ENCODE measurements at places on chromosomes 5 and 9.
A peak's percentile ranks its signal among the peaks of the same experiment; 100 is the strongest.

DNA sequence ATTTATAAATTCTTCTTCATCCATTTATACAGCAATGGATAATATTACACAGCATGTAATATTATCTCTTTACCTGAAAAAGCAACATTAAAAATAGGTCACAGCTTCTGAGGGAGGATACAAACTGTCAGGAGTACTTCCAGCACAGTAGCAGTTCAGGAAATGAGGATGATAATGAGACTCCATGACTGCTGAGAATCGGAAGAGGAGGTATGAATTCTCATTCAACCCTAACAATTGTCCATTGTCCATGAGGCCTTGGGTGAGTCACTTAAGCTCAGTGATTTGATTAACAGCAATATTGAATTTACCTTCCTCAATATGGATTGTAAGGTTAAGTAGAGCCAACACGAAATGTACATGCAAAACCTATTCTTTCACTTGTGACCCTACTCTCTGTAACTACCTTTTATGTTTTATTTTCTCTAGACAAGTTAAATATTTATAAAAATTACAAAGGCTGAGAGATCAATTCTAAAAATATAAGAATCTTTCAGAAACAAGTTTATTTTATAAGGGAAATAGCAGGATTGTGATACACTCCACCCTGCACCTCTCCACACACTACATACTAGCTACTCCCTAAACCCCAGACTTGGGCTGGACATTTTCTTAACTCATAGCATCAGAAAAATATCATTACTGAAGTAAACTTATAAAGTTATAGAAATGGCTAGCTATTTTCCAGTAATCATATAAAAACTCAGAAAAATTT lies 159.1 kb upstream of the ACOT12 start:
- DNase-seq, result no peak

GRCh38 chr5:64690417-64691151 lies at the start of gene SHISAL2B:
Gene SHISAL2B (plus strand): TSS chr5:64690503. CDS start chr5:64690624, 121 bp downstream.
- peak; percentile 27 for DNase-seq

GRCh38 chr9:97511655-97512427 lies 10.4 kb downstream of the TMOD1 start:
- DNase-seq, result no peak

DNA sequence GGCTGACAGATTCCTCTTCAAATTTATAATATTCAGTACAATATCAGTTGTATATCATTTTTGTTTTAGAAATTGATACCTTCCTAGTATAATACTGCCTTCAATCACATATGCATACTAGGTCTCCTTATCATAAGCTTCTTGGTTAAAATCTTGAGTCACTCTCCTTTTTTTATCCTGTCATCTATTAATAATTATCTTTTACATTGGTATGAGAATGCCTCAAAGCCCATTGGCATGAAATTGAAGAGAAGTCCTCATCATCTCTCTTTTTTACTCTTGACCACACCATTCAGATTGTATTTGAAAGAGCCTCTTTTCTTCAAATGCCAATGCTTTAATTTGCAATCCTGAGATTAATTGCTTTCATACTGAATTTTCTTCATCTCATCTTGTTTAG lies 810.3 kb downstream of the BRINP1 start:
- no peak for DNase-seq

DNA sequence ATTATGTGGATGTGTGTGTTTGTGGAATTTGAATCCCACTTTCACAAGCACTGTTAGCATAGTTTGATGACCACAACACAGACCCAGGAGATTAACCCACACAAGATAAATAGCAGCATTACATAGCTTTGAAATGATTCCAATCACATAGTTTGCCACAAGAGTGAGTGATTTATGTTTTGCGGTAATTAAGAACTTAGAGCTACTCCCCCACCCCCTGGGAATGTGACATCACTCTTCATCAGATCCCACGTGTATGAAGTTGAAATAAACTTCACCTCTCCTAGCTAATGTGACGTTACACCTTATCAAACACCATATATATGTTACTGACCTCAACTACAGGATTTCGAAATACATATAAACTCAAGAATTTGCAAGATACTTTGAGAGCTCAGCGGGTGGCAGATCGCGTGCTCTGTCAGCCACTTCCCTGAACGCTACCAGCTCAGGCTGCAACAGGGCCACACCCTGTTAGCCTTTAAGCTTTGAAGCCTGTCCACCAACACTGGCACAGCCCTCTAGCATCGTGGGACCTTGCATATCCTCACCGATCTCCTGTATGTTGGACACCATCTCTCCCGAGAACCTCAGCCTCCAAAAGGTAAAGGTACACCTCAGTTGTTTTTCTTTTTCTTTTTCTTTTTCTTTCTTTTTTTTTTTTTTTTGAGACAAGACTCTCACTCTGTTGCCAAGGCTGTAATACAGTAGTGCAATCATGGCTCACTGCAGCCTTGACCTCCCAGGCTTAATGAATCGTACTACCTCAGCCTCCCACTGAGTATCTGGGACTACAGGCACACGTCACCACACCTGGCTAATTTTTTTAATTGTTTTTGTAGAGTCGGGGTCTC lies 1.7 kb upstream of the AGTPBP1 start:
- peak; percentile 80 for DNase-seq

DNA sequence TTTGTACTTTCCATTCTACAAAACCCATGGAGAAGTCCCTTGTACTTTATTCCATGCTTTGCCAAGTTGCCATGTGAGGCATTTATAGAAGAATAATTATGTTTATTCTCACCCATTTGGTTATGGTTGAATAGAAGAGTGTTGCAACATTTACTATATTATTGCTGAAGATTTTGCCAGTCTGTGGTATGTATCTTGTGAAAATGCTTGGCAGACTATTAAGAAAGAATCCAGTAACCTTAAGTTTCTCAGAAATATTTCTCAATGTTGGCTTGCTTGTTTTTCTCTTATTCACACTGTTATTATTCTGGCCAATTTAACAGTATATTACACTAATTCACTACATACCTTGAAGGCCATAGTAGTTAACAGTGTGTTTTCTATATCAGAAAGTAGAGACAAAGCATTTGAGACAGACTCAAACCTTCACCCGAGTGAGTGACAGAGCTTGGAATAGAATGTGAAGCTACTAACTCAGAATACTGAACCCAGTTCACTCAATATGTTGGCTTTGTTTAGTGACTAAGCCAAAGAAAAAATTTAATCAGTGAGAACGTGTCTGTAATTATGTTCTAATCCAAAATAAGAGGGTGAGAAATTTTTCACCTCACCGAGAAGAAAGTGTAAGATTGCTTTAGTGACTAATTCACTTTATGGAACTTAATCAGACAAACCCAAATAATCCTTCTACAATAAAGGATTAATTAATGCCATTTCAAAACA lies 184.4 kb downstream of the CWC27 start:
- DNase-seq, result no peak
